MCF 10A (cell line): ENCODE measurements at places on chromosomes 11 and 22. TPM values are rescaled to one million over a fixed set of nuclear protein-coding genes. Genes with fewer than 3 reads are reported as not detected.

Gene ANGPTL5
- total RNA-seq = not detected in 2 replicates

Gene CRACR2B
- total RNA-seq = 1.2 and 1.9 TPM in 2 replicates

Gene AMOTL1
- total RNA-seq = 76.6 and 77.0 TPM in 2 replicates

Gene PATE2
- not detected in 2 replicates for total RNA-seq

GRCh38 chr11:6968816-6969215 lies 42.6 kb downstream of the ZNF215 start:
- no peak for DNase-seq

GRCh38 chr11:65435981-65436411 lies 13.4 kb downstream of the NEAT1 start:
- peak; percentile 41 for DNase-seq

DNA sequence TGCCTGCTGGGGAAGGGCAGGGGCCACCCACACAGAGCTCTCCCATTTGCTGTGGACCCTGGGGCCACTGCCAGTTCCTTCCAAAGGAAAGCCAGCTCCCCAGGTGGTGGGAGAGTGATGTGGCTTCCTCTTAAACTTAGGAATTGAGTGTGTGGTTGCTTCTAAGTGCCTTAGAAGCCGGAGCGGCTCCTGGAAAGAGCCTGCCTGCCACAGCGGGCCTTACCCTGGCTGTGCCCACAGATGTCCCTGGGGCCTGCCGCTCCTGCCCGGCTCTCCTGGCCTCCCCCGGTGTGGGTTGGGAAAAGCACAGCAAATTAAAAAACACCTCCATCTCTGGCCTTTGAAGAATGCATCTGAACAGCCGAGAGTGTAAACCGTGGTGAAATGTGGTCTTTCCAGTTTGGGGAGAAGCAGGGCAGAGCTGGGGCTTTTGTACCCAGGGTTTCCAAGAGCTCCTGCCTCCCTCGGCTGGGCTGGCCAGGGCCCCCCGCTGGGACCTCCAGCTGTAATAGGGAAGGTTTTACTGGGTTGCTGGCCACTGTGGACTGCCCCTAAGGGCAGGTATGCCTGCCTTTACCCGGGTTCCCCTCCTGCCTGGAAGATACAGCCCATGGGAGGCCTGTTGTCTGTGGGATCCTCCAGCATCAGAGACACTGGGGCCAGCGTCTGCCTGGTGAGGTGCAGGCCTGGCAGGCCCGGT lies 30.2 kb downstream of the LRP5 start:
- no peak for DNase-seq

- DNase-seq = no peak
Measured at GRCh38 chr11:86013713-86014112, 55.2 kb downstream of the PICALM start.

GRCh38 chr11:104390651-104391050 lies 226.7 kb upstream of the PDGFD start:
- DNase-seq = peak; percentile 3

DNA sequence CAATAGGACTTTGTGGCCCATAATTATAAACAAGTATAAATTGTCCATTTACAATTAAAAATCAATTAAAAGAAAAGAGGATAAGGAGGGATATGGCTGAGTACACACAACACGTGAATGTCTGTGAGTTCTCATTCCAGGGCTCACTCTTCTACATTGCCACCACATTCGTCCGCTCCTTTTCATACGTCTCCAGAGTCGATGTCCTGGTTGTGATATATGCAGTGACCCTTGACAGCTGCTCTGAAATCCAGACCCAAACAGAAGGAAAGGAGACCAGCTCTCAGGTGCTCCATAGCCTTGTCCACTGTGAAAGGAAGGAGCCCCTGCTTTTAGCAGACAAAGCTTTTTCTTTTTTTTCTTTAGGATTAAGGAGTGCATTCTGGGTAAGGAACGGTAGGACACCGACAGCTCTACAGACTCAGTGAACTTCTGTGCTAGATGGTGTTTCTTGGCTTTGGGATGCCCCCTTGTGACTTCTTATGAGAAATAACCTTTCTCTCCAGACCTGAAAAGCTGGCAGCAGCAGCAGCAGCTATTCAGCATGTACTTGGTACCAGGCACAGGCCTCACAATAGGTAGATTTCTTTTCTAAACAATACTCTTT lies 19.7 kb upstream of the DNAJB13 start:
- peak; percentile 70 for DNase-seq

DNA sequence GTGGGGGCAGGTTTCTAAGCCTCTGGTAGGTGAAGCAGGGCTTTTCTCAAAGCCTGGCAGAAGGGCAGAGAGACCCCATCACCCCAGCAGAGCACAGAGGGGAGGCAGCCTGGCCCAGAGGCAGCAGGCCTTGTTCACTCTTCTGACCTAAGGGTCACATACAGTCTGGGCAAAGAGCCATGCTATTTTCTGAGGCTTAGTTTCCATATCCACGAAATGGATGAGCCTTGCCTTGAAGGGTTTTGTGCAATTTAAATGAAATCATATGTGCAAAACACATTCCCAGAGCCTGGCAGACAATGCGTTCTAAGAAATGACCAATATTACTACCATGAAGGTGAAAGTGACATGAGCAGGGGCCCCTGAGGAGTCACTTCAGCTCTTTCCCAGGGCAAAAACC lies 44.5 kb downstream of the HIRA start:
- DNase-seq = no peak

DNA sequence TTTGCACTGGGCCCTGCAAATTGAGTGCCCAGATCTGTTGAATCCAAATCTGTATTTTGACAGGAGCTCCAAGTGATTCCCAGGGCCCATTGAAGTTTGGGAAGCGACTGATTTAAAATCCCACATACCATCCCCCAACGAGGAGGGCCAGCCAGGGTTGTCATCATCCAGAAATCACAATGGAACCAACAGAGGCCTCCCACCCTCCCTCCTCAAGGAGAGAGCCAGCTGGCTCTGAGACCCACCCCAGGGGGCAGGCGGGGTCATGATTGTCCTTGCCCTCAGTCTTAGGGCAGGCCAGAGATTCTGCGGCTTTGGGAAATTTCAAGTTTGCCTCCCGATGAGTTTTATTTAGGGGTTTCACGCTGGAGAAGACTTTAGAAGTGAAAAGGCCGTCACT lies 358.2 kb downstream of the MN1 start:
- DNase-seq = no peak
